ENCODE measurements at places on chromosomes 1 and 21.

GRCh38 chr1:173202424-173203145 lies 4.5 kb downstream of the TNFSF4 start:
- DNase-seq = no peak

DNA sequence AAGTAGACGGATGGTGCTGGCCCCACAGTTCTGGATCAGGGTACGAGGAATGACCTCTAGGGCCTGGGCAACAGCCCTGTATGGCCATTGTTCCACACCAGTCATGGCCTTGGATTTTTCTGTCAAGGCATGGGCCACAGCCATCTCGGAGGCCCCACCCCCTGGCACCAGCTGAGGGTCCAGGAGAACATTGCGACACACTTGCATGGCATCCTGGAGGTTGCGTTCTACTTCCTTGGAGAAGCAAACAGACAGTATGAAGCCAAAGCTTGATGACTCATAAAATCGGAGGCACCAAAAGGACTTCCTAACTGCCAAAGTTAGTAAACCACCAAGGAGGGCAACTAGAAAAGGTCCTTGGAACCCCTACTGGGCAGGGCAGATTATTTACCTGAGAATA lies 11.9 kb upstream of the VHLL start:
- DNase-seq = no peak

DNA sequence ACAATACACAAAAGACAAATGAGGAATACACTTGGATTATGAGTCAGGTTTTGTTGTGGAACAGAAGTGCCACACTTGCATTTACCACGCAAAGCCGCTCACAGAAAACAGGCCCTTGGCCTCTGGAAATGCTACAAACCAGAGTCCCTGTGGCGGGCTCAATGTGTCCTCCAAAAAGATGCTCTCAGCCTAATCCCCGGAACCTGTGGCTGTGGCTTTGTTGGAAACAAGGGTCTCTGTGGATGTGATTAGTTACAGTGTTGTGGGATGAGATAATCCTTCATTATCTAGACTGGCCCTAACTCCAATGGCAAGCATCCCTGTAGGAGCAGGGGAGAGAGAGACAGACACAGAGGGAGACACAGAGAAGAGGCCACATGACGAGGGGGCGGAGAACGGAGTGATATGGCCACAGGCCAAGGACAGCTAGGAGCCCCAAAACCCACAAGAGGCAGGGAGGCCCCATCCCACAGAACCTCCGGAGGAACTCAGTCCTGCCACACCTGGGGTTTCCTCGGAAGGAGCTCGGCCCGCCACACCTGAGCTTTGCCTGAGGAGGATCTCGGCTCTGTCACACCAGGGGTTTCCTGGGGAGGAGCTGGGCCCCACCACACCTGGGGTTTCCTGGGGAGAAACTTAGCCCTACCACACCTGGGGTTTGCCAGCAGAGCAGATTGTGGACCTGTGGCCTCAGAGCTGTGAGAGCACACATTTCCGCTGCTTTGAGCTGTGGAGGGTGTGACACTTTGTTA lies 55.4 kb downstream of the NPHP4 start:
- no peak for DNase-seq

GRCh38 chr1:217274927-217275654 lies 355.8 kb downstream of the GPATCH2 start:
- DNase-seq = no peak

- no peak for DNase-seq
These were observed 483.6 kb downstream of the LTN1 start for GRCh38 chr21:28509031-28509430.

- no peak for DNase-seq
These were observed 10.2 kb upstream of the APCS start for GRCh38 chr1:159577446-159577845.

DNA sequence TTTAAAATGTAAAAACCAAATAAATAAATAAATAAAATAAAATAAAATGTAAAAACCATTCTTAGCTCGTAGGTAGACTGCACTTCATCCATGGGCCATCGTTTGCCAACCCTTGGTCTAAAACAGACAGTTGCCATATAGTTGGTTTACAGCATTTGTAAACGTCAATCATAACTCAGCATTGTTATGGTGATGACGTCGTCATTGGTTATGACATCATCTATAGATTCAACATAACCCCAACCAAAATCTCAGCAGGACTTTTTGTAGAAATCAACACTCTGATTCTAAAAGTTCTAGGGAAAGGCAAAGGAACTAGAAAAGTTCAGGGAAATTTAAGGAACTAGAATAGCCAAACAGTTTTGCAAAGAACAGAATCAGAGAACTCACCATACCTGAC lies 15.8 kb upstream of the SUMO3 start:
- no peak for DNase-seq

- no peak for DNase-seq
These were observed 212.5 kb upstream of the MAP1LC3C start for GRCh38 chr1:242211254-242212022.

GRCh38 chr1:39258146-39258924 lies 53.8 kb downstream of the MACF1 start:
- DNase-seq = peak; percentile 49

DNA sequence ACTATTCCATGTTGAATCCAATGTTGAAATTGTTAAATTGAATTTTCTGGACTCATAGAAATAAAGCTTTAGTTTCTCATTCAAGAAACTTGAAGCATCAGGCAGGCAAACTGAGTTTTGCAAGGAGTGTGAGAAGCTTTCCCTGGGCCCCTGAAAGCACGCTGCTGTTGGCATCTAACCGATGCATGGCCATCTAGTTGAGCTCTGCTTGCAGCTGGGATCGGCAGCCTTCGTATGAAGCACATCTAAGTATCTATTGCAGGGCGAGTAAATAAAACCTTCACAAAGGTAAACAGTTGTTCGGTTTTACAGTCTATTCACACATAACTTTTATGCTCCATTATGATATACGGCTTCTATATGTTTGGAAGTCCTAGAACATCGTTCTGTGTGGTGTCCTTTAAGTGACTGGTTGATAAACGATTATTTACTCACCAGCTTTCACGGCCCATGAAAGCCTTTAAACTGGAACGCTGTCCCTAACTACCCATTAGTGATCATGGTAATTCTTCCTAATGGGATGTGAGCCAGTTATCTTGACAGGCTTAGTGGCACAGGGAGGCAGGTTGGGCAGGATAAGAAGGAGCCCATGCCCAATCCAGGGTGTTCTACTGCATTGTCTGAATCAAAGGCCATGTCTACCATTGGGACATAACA lies 71.7 kb downstream of the SEC16B start:
- DNase-seq = no peak

DNA sequence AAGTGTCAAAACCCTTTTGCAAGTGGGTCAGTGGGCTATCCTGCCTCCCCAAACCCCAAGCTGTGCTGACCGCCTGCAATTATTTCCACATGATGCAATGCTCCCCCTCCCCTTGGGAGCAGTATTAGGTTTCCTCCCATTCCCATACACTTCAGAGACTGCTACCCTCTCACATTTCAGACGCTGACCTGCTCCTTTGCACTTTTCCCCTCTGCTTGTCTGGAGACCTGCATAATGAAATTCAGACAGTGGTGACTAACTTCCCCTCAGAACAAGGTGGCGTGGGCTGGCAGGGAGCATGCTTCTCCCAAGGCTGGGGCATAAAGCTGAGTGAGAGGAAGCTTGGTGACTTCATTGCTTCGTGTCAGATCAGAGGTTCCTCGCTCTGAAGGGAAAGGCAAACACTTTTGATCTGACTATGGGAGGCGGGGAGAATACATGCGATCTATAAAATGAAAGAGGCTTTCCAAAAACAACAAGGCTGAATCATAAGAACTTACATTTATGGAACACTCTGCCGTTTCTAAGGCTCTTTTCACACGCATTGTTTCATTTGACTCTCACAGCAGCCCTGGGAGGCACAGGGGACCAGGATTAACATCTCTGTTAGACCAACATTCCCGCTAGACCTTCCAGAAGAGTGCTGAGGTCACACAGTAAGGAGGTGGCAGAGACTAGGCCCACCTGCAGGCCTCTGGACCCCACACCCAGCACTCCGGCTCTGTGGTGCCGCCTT lies 27.5 kb upstream of the ROR1 start:
- peak; percentile 29 for DNase-seq

All from stimulated activated CD4-positive, alpha-beta T cell treated with anti-CD3 and anti-CD28 coated beads, Interleukin-4, amount 100 ng/mL, for 48 hours (primary cell).